Activated T-cell treated with anti-CD3 and anti-CD28 coated beads, Interleukin-2, amount 50 U/mL, for 72 hours (primary cell): ENCODE measurements at places on chromosomes 2 and 18. TPM values are rescaled to one million over a fixed set of nuclear protein-coding genes. Genes with fewer than 3 reads are reported as not detected.

Gene PKDCC
- total RNA-seq: not detected

Gene IL36A
- total RNA-seq: not detected

Gene ALPP
- total RNA-seq: not detected

DNA sequence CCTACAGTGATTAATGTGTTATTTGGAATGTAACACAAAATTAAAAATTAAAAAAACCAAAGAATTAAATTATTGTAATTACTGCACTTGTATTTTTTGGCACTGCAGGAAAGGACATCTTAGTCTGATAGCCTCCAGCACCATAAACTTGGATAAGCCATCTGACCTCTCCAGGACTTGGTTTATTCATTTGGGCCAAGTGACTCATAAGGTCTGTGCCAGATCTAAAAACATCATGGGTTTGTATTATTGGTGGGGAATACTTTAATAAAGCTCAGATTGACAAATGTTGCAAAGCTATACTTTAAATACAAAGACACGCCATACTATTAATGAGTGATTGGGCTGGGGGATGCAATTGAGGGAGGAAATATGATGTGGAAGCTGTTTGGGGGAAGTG, 225.2 kb downstream of the ZNF521 start:
- no peaks in the 10 kb centered on the region for H3K4me1 ChIP-seq
- no peak overlapping the region for H3K27ac ChIP-seq
- H3K4me3 ChIP-seq: no peak overlapping the region

DNA sequence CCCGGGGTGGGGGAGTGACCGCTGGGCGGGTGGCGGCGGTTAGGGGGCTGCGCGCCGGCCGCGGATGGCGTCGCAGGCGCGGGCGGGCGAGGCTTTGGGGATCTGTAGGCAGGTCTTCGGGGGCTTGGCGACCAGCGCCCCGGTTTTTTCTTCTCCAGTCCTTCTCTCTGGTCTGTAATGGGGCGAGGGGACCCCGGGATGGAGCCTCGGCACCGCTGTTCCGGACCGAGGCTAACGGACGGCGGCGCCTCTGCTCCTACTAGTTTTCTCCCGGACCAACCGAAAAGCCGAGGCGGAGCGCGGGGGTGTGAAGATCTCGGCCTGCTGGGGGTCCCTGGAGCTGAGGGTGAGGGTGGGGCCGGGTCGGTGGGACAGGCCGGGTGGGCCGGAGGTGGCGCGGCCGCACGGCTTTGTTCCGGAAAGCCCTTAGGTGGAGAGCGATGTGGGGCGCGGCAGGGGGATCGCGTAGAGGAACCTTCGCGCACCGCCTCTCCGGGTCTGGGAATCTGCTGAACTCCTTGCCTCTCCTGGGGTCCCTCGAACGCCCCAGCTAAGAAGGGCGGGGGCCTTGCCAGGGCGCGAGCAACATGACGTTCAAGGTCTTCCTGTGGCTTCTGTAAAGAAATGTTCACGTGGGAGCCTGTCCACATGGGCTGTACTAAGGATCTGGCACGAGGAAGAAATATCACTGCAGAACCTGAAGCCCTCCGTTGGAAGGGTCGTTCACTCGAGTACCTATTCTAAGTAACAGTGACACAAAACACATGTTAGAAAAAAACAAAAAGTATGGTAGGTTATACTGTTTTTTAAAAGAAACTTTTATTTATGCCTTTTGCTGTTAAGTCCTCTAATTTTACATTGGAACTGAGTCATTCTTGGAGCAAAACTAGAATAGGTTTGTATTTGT, 861 bp downstream of the SLC39A10 start:
- peak; percentile 73 for DNase-seq
- H3K27me3 ChIP-seq: no peaks in the 10 kb centered on the region
- peak overlapping the region; percentile 99 for H3K27ac ChIP-seq
- peaks cover 25% of the 10 kb centered on the region for H3K36me3 ChIP-seq

DNA sequence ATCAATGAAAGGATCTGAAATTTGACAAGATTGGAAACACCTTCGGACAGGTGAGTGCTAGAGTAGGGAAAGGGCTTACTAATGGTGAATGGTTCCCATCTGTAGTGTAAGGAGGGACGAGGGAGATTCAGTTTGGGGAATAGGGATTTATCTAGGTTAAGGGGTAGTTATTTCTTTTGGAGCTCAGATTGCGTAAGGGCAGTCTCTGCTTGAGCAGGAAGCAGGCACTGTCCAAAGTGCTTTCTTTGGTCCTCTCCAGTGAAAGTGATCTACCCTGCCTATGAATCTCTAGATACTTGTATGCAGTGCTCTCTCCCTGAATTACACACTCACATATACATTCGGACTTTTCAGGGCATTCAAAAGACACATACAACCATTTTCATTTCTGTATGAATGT, 272.9 kb upstream of the FIGN start:
- no peak for DNase-seq
- H3K27me3 ChIP-seq: no peaks in the 10 kb centered on the region
- H3K36me3 ChIP-seq: no peaks in the 10 kb centered on the region

DNA sequence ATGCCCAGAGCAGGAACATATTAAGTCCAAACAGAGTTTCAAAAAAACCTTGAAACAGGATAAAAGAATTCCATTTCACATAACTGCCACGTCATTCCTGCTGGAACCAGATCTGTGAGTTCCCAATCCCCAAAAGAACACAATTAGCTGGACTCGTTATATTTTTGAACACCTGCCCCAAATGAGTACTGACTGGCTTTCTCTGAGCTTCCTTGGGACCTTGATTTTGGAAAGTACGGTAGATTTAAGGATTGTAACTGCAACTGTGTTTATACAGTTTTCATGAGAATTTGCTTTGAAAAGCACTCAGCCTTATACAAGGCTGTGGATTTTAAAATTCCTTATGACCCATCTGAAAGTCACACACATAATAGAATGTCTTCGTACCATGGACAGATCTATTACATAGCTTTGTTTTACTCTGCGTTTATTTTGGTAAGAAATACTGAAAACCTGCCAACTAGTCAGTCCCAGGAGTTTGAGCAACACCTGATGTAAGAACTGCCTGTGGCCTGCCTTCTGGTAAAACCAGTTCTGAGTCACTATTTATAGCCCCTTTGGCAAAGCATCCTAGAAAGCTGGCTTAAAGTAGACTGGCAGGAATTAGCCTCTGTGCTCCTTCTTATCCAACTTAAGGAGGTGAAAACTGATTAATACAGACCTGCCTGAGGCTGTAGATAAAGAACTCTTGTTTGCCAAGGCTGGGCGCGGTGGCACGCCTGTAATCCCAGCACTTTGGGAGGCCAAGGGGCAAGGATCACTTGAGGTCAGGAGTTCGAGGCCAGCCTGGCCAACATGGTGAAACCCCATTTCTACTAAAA, 48.1 kb downstream of the MERTK start:
- no peaks in the 10 kb centered on the region for H3K27me3 ChIP-seq
- H3K36me3 ChIP-seq: no peaks in the 10 kb centered on the region
- no peak overlapping the region for H3K4me3 ChIP-seq

DNA sequence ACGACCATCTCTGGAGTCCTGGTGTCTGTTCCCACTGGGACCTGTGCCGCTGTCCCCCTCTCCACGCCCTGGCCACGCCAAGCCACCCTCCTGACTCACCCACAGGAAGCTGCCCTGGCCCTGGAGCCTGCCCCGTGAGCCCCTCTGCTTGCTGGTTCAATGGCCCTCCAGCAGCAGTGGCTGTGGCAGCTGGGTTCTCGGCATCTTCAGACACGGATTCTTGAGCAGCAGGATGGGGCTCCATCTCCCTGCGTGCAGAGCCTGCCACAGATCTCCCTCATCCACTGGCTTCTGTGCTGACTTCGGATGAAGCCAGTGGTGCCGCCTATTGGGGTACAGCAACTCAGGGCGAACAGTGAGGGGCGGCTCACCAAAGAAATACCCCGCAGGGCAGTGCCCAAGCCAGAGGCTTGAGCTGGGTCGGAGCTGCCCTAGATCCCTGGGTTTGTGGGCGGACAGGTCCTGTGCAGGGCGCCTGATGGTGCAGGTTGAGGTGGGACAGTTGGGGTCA, 14.0 kb downstream of the CAPN10 start:
- no peaks in the 10 kb centered on the region for H3K27me3 ChIP-seq
- H3K4me3 ChIP-seq: no peak overlapping the region
- no peaks in the 10 kb centered on the region for H3K4me1 ChIP-seq
- no peak overlapping the region for H3K27ac ChIP-seq

GRCh38 chr2:20264629-20265028, 39.7 kb upstream of the SDC1 start:
- no peak overlapping the region for H3K4me3 ChIP-seq
- H3K4me1 ChIP-seq: no peaks in the 10 kb centered on the region
- DNase-seq: no peak
- H3K36me3 ChIP-seq: peaks cover 10% of the 10 kb centered on the region
- H3K27me3 ChIP-seq: no peaks in the 10 kb centered on the region

GRCh38 chr18:1294229-1294628, 389.6 kb downstream of the ADCYAP1 start:
- no peak overlapping the region for H3K4me3 ChIP-seq
- no peak overlapping the region for H3K27ac ChIP-seq
- H3K4me1 ChIP-seq: no peaks in the 10 kb centered on the region
- H3K36me3 ChIP-seq: no peaks in the 10 kb centered on the region
- H3K27me3 ChIP-seq: no peaks in the 10 kb centered on the region

Gene SLC4A3
- total RNA-seq: not detected
